Activated CD4-positive, CD25-positive, alpha-beta regulatory T cell (primary cell): ENCODE measurements at places on chromosomes 5 and 9.

DNA sequence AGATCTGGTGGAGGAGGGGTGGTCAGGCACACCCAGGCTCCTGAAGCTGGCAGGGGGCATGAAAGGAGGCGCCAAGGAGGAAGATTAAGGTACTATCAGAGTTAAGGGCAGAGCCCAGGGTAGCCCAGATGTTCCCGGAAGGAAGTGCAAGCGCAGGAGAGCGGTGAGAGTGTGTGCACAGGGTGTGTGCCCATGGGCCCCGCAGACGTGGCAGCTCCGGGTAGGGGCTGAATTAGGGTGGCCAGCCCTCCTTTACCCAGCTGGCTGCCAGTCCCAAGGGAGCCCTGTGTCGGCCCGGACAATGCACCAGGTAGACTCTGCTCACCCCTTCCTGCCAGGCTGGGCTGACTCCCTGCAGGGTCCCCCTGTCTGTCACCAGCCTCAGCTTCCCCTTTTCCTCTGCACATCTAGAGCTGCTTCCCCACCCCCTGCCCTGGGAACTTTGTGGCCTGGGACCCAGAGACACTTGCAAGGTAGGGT is at the start of gene SMIM33:
Gene SMIM33, plus strand, starts transcription at position 184 of the 480 bp plus-strand sequence. Its CDS starts 118 bp downstream, at position 302.
- DNase-seq = no peak

- no peak for DNase-seq
These were observed 2.5 kb downstream of the SLC6A18 start for GRCh38 chr5:1227667-1228066.

- DNase-seq = no peak
These were observed 28.0 kb upstream of the SYK start for GRCh38 chr9:90773617-90774016.

- no peak for DNase-seq
These were observed 30.7 kb downstream of the LHX2 start for GRCh38 chr9:124042201-124042721.

DNA sequence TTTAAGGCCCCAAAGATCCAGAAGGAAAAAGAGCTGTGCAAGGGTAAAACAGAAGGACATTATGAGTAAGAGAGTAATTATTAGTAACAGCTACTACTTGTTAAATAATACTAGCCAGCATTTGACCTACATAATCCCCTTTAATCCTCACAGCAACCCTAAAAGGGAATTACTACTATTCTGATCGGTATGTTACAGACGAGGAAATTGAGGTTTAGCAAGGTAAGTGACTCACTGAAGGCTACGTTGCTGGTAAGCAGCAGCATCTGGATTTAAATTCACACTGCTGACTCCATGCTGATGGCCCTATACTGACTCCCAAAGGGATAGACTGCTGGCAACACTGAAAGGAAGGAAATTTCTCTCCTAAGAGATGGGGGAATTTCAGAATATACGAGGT is 3.7 kb upstream of the FSD1L start:
- no peak for DNase-seq

DNA sequence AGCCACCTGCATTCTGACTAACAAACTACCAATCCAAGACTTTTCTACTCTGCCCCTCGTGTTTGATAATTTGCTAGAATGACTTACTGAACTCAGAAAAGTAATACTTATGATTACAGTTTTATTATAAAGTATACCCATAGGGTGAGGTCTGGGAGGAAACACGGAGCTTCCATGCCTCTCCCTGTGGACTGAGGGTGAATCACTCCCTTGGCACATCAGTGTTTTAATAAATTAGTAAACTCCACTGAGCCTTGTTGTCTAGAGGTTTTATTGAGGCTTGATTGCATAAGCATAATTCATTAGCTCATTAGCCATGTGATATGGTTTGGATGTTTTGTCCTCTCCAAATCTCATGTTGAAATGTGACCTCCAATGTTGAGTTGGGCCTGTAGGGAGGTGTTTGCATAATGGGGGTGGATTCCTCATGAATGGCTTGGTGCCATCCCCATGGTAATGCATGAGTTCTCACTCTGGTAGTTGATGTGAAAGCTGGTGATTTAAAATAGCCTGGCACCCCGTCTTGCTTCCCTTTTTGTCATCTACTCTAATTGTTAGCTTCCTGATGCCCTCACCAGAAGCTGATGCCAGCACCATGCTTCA is 233.6 kb upstream of the TRPC7 start:
- DNase-seq = no peak

- DNase-seq = no peak
These were observed 115.9 kb upstream of the LPAR1 start for GRCh38 chr9:111154081-111154562.

DNA sequence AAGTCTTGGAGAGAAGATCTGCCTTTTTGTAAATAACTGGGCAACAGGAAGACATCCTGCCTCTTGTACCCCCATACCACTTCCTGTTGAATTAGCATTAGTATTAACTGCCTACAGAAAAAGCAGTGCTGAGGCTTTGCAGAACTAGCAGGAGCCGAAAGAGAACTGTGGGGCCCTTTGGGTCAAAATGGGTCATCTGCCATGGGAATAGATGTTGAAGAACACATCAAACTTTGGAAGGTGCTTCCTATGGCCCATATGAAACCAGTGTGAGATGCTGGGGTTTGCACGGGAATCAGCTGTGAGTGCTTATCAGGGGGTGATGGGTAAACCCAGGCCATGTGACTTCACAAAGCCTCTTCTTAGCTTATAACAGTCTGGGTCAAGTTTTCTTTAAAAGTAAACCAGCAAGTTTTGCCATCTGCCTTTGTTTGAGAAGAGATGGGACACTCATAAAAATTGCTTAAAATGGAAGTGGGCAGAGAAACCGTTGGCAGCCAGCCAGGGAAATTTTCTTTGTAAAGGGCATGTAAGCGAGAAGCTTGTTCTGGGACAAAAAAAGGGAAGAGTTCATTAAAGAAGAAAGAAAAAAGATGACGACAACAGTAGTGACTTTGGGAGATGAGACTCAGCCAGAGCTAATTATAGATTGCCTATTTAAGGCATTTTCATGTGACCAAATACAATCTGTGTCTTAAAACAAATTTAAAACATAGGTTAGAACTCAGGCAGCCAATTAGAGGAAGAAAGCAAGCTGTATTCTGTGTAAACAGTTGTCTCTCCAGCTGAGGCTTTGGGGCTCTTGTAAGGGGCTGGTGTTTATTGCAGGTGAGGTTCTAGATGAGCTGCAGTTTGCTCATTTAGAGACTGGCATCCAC is 4.4 kb downstream of the SLC25A25 start:
- DNase-seq = peak; percentile 17

GRCh38 chr5:160843240-160843639 is 8.8 kb downstream of the ATP10B start:
- DNase-seq = no peak

- no peak for DNase-seq
These were observed 99.4 kb upstream of the PTPN3 start for GRCh38 chr9:109597496-109597895.

GRCh38 chr9:135669616-135670285 is 6.6 kb downstream of the LCN9 start:
- no peak for DNase-seq

GRCh38 chr9:93532141-93532540 is 44.2 kb upstream of the PHF2 start:
- DNase-seq = no peak

DNA sequence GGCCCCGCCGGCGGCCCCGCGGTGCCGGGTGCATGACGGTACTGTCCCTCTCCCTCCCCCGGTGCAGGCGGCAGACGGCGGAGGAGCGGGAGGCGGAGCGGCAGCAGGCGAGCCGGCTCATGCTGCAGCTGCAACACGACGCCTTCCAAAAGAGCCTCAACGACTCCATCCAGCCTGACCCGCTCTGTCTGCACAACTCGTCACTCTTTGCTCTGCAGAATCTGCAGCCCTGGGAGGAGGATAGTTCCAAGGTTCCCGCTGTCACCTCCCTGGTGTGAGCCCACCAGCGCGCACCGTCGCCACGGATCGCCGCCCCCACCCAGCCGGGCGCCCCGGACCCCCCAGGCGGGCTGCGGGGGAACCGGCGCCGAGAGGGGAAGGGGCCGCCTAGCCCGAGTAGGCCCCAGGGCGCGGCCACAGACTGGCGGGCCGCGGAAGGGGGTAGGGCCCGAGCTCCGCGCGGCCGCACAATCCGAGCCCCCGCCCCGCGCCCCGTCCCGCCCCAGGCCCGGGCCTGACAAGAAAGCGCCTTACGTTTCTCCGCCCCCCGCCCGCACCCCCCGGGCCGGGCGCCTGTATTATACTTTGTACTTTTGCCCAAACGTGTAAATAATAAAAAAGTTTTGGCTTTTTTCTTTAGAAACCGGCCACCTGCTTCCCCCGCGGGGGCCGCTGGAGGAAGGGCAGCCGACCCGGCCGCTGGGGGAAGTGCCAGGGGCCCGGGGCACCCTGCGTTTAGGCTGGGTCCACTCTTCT is 2.5 kb downstream of the TLX3 start:
- DNase-seq = no peak

- DNase-seq = no peak
These were observed 60.2 kb upstream of the UNC5A start for GRCh38 chr5:176750144-176750543.

DNA sequence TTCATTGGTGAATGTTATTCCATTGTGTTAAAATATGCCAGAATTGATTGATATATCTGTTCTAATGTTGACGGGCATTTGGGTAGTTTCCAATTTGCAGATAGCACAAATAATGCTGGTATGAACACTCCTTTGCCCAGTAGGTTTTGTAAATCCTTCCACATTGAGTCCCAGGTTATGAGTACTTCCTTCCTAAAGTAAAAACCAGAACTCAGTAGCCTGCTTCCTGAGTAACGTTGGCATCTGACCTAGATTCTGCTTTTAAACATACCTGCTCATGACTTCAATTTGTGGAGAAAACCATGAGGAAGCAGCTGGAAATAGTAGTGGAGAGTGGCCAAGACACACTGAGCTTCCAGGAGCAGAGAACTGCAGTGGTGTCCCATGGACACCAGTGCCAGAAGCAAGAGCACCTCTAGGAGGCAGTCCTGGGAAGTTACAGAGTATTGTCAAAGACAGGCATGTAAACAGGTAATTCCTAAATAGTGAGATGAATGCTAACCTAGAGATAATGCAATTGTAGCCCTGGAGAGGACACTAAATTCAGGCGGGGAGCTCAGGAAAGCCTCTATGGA is 24.3 kb upstream of the RASGRF2 start:
- no peak for DNase-seq

GRCh38 chr5:59420596-59420995 is 472.9 kb downstream of the PDE4D start:
- no peak for DNase-seq

DNA sequence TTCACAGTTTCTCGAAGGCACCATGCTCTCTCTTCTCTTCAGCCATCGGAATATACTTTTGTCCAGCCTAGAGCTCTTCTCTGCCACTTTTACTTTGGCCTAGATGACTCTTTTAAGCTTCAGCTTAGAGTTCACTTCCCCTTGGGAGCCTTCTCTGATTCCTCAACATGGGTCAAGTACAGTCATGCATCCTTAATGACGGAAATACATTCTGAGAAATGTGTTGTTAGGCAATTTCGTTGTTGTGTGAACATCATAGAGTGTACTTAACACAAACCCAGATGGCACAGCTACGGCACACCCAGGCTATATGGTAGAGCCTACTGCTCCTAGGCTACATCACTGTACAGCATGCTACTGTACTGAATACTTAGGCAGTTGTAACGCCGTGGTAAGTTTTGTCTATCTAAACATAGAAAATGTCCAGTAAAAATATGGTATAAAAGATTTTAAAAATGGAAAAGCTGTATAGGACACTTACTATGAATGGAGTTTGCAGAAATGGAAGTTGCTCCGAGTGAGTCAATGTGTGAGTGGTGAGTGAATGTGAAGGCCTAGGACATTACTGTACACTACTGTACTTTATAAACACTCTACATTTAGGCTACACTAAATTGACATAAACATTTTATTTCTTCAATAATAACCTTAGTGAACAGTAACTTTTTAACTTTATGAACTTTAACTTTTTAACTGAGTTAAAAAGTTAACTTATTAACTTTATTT is 15.1 kb upstream of the TNFSF15 start:
- DNase-seq = no peak

DNA sequence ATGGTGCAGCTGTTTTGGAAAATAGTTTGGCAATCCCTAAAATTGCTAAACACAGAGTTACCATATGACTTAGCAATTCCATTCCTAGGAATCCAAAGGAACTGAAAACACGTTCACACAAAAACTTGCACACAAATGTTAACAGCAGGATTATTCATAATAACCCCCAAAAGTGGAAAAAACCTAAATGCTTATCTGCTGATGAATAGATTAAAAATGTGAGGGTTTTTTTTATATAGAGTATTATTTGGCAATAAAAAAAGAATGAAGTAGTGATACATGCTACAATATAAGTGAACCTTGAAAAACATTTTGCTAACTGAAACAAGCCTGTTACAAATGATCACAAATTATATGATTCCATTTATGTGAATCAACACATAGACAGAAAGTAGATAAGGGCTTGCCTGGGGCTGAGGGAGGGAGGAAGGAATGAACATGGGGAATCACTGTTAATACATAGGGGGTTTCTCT is 45.1 kb upstream of the TRIO start:
- DNase-seq = no peak

DNA sequence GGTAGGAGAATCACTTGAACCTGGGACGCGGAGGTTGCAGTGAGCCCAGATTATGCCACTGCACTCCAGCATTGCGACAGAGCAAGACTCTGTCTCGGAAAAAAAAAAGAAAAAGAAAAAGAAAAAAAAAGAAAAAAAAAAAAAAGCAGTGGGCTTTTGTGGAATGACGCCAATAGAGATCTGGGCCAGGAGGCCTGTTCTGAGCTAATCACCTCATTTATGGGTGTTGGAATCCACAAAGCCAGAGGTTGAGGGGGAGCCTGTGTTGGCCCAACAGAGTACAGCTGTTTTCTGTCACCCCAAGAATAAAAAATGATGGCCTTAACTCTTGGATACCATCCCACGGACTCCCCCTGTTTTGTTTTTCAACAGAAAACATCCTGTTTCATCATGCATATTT is 18.5 kb downstream of the OSTF1 start:
- no peak for DNase-seq

DNA sequence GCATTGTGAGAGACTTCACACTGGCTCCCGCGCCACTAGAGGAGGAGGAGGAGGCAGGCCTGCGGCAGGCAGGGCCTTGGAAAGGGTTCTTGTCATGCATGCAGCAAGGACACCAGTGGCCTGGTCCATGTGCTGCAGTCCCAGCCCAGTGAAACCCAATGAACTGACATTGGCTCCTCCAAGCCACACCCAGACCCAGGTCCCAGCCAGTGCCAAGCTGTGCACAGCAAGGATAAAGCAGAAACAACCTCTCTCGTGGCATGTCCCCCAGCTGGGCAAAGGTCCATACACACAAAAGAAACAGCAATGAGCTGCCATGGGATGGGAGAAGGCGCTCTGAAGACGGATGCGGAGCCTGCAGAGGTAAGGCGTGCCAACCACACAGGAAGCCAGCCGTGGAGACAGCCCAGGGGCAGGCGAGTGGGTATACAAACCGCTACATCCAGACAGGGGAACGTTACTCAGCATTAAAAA is 89.2 kb downstream of the SEMA4D start:
- no peak for DNase-seq

GRCh38 chr5:144085381-144085780 is 85.1 kb downstream of the YIPF5 start:
- no peak for DNase-seq

- no peak for DNase-seq
These were observed 233.3 kb downstream of the GAS1 start for GRCh38 chr9:86713970-86714369.

GRCh38 chr9:16950051-16950450 is 79.6 kb upstream of the BNC2 start:
- DNase-seq = no peak
